ENCODE measurements at places on chromosomes 7 and 10. TPM values are rescaled to one million over a fixed set of nuclear protein-coding genes. Genes with fewer than 3 reads are reported as not detected.

The EEPD1 gene
- total RNA-seq, result 9.7 TPM

DNA sequence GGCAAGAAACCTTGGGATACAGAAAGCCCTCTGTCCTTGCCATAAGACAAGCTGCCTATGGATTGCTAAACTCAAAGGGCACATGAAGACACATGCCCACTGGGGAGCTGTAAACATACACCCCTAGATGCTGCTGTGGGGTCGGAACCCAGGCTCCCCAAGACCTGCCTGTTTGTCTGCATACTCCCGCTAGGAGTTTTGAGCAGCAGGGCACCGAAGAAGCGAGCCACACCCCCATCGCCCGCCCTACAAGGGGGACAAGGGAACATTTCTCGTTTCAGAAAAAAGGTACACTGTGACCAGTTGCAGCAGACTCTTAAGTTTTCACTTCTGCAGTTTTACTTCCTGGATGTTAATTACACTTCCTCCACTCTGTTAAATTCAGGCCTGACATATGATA is 680.2 kb upstream of the GHITM start:
- DNase-seq, result no peak

- DNase-seq, result no peak
Observed at GRCh38 chr7:94877731-94878670, 29.4 kb upstream of the PPP1R9A start.

DNA sequence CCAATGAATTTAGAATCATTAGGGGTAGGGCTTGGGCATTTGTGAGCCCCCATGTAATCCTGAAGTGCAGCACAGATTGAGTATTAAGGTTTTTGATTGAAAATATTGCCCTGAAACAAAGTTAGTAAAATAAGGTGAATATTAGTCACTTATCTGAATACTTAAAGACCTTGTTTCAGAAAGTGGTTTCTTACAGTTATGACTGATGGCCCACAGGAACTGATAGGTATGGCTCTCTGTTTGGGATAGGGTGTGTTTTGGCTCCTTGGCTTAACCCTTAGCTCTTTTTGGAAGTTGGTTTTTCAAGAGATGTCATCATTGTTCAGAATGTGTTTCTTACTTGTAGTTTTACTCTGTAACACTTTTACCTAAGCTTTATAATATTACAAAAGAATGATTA is 34.8 kb downstream of the MDFIC start:
- no peak for DNase-seq

The NANOS1 gene
- total RNA-seq, result 2.2 TPM

The GBX1 gene
- not detected for total RNA-seq

DNA sequence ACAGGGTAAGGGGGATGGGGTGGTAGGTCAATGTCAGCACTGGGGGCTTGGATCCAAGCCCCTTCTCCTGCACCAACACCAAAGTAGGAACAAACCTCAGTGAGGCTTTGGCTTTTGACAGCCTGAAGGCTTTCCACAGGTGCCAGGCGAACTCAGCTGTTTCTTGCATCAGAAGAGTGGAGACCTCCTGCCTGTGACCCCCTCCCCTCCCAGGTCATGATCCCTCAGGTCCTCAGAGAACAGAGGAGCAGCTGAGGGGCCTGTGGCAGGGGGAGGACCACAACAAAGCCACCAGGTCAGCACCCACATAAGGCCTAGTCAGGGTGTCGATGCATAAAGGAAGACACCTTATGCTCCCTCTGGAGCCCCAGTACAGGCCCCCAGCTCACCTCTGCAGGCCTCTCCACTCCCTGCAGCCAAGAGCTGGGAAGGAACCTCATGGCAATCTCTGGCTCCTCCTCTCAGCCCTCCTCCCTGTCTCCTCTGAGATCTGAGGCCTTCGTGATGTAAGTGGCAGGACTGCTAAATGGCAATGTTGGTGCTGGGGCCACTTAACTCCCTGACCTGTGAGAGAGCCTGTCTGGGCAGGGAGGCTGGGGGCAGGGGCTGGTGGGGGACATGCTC is 19.1 kb upstream of the PRRT4 start:
- no peak for DNase-seq

GRCh38 chr7:13560441-13560840 is 429.0 kb downstream of the ETV1 start:
- no peak for DNase-seq

The AKR1D1 gene
- total RNA-seq, result not detected

DNA sequence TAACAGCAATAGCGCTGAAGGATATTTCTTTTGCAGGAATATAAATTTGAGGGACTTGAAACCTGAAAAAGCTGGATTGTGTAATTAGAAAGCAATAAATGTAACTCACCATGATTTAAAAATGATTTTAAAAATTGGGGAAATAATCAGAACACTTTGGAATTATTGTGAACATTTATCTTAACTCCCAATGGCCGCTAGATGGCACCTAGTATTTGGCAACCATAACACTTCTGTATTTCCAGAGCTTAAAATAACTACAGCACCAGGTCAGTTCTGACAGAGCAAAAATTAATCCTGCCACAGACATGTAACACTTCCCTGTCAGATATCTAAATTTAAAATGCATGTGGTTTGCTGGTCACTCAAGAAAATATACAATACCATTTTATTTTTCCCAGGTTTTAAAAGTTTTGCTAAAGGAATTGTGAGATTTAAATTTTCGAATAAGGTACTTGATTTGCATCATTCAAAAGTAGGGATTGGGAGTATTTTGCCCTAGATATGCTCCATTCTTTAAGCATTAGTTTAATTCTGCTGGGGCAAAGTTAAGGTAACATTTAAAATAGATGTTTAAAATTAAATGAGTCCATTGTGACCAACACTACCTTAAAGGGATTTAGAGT is 144.5 kb downstream of the PPP1R3A start:
- peak; percentile 2 for DNase-seq

DNA sequence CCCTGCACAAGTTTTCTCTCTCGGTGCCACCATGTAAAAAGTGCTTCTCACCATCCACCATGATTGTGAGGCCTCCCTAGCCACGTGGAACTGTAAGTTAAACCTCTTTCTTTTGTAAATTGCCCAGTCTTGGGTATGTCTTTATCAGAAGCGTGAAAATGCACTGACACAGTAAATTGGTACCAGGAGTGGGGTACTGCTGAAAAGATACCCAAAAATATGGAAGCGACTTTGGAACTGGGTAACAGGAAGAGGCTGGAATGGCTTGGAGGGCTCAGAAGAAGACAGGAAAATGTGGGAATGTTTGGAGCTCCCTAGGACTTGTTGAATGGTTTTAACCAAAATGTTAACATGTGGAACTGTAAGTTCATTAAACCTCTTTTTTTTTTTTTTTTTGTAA is 15.6 kb upstream of the SLC13A1 start:
- no peak for DNase-seq

GRCh38 chr7:120519224-120519623 is 246.2 kb downstream of the KCND2 start:
- DNase-seq, result no peak

DNA sequence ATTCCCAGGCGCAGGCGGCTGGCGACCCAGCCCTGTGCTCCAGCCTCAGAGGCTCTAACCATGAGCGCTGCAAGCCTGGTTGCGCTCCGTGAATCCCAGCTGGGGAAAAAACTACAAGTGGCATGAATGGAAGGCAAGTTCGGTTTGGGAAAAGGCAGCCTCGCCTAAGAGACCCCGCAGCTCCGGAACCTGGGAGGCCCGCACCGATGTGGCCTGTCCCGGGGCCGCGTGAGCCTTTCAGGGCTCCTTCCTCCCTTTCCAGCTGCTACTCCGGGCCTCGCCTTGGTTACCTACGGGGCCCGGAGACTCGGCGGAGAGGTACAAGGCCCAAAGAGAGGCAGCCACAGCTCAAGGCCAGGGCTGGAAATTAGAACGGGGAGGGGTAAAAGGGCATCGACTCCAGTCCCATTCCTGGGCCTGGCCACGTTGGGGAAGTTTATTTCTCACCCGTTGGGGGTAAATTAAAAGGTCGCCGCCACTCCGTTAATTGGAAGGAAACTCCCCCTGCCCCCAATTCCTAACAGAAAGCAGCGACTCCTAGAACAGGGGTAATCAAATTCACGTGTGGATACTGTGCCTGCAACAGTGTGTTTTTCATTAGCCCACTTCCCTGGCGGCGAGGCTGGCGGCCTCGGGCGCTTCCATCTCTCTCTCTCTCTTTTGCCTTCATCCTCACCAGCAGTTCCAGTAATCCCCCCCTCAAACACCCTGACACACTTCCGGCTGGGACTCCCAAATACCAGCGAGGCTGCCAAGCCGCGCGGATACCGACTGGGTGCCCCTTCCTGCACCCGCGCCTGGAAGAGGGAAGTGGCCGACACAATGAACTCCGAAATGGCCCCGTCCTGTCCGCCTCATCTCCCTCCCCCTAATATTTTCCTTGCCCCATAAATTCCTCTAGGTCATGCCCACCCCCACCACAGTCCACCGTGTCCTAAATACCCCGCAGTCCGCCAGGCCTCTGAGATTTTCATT is 1.5 kb upstream of the HOXA9 start:
- DNase-seq, result no peak

GRCh38 chr10:46233181-46233580 is 53.6 kb upstream of the ANTXRL start:
- DNase-seq, result no peak

The INSIG1 gene
- total RNA-seq, result 72.2 TPM

GRCh38 chr10:34537629-34538231 is 277.4 kb downstream of the PARD3 start:
- DNase-seq, result no peak

The CAMK2B gene
- total RNA-seq, result 1.5 TPM

GRCh38 chr7:151382079-151382885 is 27.6 kb downstream of the WDR86 start:
- DNase-seq, result no peak

- DNase-seq, result no peak
Observed at GRCh38 chr7:98515201-98515600, 101.9 kb upstream of the NPTX2 start.

DNA sequence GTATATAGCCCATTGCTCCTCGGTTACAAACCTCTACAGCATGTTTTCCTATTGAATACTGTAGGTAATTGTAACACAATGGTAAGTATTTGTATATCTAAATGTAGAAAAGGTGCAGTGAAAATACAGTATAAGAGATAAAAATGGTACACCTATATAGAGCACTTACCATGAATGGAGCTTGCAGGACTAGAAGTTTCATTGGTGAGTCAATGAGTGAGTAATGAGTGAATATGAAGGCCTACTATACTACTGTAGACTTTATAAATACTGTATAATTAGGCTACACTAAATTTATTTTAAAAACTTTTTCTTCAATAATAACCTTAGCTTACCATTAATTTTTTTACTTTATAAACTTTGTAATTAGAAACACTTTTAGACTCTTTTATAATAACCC is 239.7 kb downstream of the CDK14 start:
- no peak for DNase-seq

- no peak for DNase-seq
Observed at GRCh38 chr10:110779489-110779888, 92.2 kb upstream of the PDCD4 start.
